Activated T-helper 1 cell treated with anti-CD3 and anti-CD28 coated beads, Interleukin-12 subunit alpha, Interleukin-12 subunit beta, Interleukin-2, Interleukin-4 antibody, amounts not matched to agents 30 ng/mL and 10 ng/mL and 1 ng/mL, durations not matched to agents 14 hours and 24 hours and 36 hours (primary cell): ENCODE measurements at places on chromosomes 4 and X. TPM values are rescaled to one million over a fixed set of nuclear protein-coding genes. Genes with fewer than 3 reads are reported as not detected.

GRCh38 chrX:10554612-10555270, 65.6 kb downstream of the MID1 start:
- DNase-seq = no peak

- DNase-seq = no peak
Measured at GRCh38 chr4:162985131-162985530, 181.6 kb downstream of the NAF1 start.

Gene C4orf36
- total RNA-seq = not detected in 2 replicates

Gene SLC9B2
- total RNA-seq = 34.7 and 36.9 TPM in 2 replicates

Gene MANBA
- 7.5 and 8.0 TPM in 2 replicates for total RNA-seq

DNA sequence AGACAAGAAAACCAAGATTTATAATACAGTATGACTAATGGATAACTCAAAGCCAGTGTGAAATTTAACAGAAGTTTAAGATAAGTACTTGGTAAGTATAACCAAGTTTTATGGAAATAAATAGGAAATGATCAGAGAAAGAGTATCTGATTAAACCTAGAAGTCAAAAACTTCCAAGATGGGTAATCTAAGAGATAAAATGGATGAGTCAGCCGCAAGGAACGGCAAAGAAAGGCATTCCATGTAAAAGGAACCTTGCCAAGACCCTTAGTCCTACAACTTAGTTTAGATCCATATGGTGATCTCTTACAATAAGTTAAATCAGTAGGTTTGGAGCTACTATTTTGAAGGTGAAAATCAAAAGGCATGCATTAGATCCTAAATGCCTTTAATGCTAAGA, 34.8 kb downstream of the LIN54 start:
- DNase-seq = no peak

Gene TCP11X2
- total RNA-seq = not detected in 2 replicates

Gene NEXMIF
- total RNA-seq = 0.27 and 0.36 TPM in 2 replicates

GRCh38 chr4:156803056-156803455, 168.5 kb downstream of the PDGFC start:
- no peak for DNase-seq

- no peak for DNase-seq
Measured at GRCh38 chrX:39688576-39689375, 409.0 kb downstream of the BCOR start.
